ENCODE measurements at places on chromosomes 4 and X.
A peak's percentile ranks its signal among the peaks of the same experiment; 100 is the strongest.

- no peak for ATAC-seq
Measured at GRCh38 chr4:51870441-51871188, 27.7 kb downstream of the DCUN1D4 start.

DNA sequence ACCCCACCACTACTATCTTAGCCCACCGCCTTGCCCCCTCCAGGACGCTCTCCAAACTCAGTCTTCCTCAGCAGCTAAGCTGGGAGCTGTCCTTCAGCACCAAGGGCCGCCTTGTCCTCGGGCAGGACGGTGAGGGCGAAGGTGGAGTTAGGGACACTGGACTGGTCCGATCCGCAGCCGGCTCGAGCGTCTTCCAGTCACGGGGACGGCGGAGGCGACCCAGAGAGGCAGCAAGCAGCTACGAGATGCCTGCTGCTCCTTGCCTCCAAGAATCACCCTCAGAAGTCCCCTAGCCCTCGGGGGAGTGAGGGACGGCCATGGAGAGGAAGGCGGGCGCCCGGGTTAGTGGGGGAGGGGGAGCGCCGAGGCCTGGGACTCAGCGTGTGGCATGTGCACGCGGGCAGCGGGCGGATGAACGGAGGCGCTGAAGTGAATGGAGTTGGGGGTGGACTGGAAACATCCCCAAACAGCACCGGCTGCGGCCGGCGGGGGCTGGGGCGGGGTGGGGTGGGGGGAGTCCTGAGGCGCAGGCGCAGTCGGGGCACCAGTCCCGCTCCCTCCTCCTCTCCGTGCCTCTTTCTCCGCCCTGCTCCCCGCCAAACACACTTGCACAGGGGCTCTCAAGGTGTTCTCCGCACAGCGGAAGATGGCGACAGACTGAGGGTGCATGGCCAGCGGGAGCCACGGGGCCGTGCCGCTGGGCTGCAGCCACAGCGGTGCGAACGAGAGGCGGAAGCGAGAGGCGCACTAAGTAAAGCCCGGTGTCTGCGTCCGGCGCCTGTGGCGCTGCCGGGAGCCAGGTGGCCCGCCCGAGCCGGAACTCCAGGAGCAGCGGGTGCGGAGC is at the start of gene NALF2:
Gene NALF2 (plus strand): TSS at position 545 of the 844 bp plus-strand sequence. CDS start 957 bp downstream, outside the sequence.
- ATAC-seq: peak; percentile 60

GRCh38 chrX:38595801-38596200 is 34.5 kb downstream of the TSPAN7 start:
- ATAC-seq: no peak

GRCh38 chr4:163536091-163536490 is 41.6 kb downstream of the TMA16 start:
- ATAC-seq: no peak

DNA sequence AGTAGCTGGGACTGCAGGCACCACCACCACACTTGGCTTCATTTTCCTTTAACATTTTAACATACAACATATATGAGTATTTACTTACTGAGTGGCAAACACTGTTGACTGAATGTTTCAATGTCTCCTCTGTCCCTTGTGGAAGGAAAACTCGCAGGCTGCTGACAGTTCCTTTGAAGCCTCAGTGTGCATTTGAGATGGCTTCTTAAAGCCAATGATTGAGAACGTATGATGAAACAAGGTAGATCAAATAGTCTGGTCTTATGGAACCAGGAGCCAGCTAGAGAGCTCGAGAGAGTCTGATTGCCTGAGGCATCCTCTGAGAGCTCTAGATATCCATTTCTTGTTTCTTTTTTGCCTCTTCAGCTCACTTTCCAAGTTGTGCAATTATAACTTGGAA is 43.0 kb upstream of the PDLIM3 start:
- ATAC-seq: no peak

- ATAC-seq: no peak
Measured at GRCh38 chr4:123301923-123302322, 94.7 kb upstream of the SPRY1 start.

GRCh38 chrX:78839711-78840110 is 92.2 kb downstream of the LPAR4 start:
- ATAC-seq: no peak

All from gastroesophageal sphincter (tissue), 4 donors.